ENCODE measurements at places on chromosomes 12 and 14. TPM values are rescaled to one million over a fixed set of nuclear protein-coding genes. Genes with fewer than 3 reads are reported as not detected.

- no peaks in the 10 kb centered on the region for H3K36me3 ChIP-seq
- H3K4me1 ChIP-seq, result no peaks in the 10 kb centered on the region
- DNase-seq, result no peak
These were observed 266.4 kb downstream of the LRFN5 start for GRCh38 chr14:41872931-41873685.

GRCh38 chr14:68558096-68558495 is 234.8 kb downstream of the ZFP36L1 start:
- H3K4me1 ChIP-seq, result peaks cover 30% of the 10 kb centered on the region
- H3K27me3 ChIP-seq, result no peaks in the 10 kb centered on the region
- no peak overlapping the region for H3K27ac ChIP-seq
- no peak overlapping the region for H3K4me3 ChIP-seq
- no peak for DNase-seq

DNA sequence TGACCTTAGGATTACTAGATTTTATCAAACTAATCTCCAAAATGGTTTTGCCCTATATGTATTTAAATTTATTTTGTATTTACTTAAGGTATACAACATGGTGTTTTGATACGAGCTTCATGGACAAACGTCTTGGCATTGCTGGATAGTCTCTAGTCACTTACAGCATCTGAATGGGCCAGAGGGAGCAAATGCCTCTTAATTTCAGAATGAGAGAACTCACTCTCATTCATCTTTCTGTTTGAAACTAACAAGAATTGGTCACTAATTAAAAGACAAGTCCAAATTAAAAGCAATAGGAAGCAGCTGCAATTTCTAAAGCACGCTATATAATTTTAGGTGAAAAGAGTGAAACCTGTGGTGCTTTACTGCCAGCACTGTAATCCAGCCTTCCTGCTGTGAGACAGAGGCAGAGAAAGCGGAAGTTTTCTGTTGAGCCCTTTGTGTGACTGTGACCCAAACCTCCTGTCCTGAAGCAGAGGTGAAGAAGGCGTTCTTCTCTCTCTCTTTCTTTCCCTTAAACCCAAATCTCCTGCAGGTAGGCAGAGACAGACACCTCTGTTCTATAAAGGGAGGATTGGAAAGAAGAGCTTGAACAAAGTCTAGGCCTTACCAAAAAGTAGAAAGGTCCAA is 184.6 kb upstream of the NAV3 start:
- no peaks in the 10 kb centered on the region for H3K4me1 ChIP-seq
- DNase-seq, result no peak
- no peak overlapping the region for H3K4me3 ChIP-seq
- no peak overlapping the region for H3K27ac ChIP-seq

DNA sequence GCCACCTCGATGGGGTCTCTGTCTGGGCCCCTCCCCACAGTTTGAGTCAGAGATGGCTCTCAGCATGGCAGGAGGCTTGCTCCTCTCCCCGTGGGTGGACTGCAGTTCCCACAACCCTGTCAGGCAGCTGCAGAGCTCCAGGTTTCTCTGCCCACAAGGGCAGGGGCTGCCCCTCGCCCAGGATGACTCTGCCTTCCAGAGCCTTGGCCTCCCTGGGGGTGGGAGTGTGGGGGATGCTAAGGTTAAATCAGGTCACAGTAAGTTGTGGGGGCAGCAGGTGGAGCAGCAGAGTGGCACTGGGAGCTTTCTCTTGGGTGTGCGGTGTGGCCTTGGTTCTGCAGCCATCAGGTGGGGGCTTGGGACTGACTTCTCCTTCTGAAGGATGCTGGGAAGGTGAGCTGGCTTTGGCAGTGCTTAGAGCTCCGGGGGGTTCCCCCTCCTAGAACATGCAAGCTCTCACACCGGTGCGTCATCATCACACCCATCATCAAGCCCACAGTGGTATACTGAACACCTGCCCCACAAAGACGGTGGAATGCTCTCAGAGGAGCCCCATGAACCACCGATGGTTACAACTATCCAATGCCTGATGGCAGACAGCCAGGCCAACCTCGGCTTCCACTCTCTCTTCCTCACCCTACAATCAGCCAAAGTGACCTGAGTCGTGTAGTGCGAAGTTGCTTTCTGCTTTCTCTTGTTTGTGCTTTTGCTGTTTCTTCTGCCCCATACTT is 39.7 kb downstream of the ERH start:
- H3K4me3 ChIP-seq, result no peak overlapping the region
- no peak overlapping the region for H3K27ac ChIP-seq
- no peak for DNase-seq
- H3K4me1 ChIP-seq, result no peaks in the 10 kb centered on the region
- no peaks in the 10 kb centered on the region for H3K36me3 ChIP-seq

DNA sequence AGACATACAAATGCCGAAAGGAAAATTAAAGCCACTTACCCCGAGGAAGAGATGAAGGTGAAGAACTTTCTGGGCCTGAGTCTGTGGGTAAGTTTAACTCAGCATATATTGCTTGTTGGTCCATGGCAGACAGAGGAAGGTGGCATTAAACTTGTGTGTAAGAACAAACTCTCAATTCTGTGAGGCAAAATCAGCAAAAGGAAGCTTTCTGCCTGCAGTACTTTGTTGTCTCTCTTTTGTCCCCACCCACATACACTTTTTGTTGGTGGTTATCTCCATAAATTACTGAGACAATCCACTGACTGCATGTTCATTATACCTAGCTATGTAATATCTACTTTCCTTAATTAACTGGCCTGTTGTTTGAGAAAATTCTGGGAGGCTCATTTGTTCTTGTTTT is at the start of gene KLRB1:
Gene KLRB1 (minus strand): TSS at position 201 of the 400 bp plus-strand sequence. CDS start 77 bp downstream, at position 124.
- H3K27me3 ChIP-seq, result no peaks in the 10 kb centered on the region
- no peaks in the 10 kb centered on the region for H3K36me3 ChIP-seq
- no peaks in the 10 kb centered on the region for H3K4me1 ChIP-seq
- DNase-seq, result no peak
- no peak within 1 kb of the TSS for H3K27ac ChIP-seq

DNA sequence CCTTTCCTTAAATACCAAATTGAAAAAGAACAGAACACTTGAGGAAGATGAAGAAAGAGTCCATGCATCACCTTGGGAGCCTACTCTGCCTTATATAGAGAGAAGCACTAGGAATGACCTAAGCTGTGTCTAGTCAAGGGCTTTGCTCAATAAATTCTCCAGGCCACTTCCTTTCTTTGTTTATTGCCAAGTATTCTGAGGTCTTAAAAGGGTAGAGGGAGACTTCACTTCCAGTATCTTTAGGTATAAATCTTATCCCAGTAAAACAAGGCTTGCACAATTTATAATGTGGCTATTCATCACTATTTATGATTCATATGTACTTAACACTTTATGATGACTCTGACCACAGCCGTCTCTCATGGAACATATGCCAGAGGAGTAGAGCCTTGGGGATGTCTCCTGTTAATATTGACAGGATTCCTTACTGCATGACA is 85.1 kb upstream of the ARHGAP5 start:
- no peaks in the 10 kb centered on the region for H3K27me3 ChIP-seq
- H3K36me3 ChIP-seq, result no peaks in the 10 kb centered on the region
- H3K4me3 ChIP-seq, result no peak overlapping the region
- peak; percentile 59 for DNase-seq
- no peak overlapping the region for H3K27ac ChIP-seq
- peaks cover 16% of the 10 kb centered on the region for H3K4me1 ChIP-seq

- DNase-seq, result no peak
- no peak overlapping the region for H3K27ac ChIP-seq
- H3K4me3 ChIP-seq, result no peak overlapping the region
- no peaks in the 10 kb centered on the region for H3K27me3 ChIP-seq
- H3K4me1 ChIP-seq, result no peaks in the 10 kb centered on the region
These were observed 60.6 kb downstream of the SPRING1 start for GRCh38 chr12:116677202-116677661.

DNA sequence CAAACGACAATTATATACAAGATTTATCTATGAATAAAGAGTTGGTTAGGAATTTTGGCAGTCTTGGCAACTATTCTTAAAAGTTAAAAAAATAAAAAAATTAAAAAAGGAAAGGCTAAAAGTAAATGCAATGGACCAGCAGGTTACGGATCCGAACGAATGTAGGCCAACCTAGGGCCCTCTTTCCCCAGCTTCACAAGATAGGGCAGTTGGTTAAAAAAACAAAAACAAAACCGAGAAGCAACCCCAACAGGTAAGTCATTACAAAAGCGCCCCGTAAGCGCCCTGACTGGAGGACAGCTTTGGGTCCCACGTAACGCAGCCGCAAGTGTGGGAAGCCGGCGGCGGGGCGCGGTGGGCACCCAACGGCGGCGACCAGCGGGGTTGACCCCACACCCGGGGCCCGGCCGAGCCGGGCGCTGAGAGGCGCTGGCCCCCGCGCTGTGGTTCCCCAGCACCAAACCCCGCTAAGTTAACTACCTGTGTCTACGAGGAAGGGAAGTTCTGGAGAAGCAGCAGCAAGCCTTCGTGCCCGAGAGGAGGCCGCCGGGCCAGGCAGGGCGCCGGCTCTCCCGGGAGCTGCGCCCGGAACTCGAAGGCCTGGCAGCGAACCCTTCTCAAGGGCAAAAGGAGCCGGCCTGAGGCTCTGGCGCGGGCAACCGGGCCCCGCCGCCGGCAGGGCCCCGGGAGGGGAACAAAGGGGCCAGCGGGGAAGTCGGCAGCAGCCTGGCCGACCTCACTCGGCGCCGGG is 882 bp downstream of the HECTD1 start:
- H3K36me3 ChIP-seq, result peaks cover 1% of the 10 kb centered on the region
- peaks cover 5% of the 10 kb centered on the region for H3K4me1 ChIP-seq
- H3K27ac ChIP-seq, result peak overlapping the region; percentile 94
- no peak for DNase-seq
- no peaks in the 10 kb centered on the region for H3K27me3 ChIP-seq
- H3K4me3 ChIP-seq, result peak overlapping the region; percentile 90

GRCh38 chr12:97757481-97758193 is 295.0 kb downstream of the RMST start:
- DNase-seq, result no peak
- H3K4me3 ChIP-seq, result no peak overlapping the region
- H3K36me3 ChIP-seq, result no peaks in the 10 kb centered on the region
- H3K27ac ChIP-seq, result no peak overlapping the region

- no peak overlapping the region for H3K4me3 ChIP-seq
- no peak for DNase-seq
- no peak overlapping the region for H3K27ac ChIP-seq
- no peaks in the 10 kb centered on the region for H3K36me3 ChIP-seq
- no peaks in the 10 kb centered on the region for H3K4me1 ChIP-seq
These were observed 104.6 kb downstream of the EFCAB11 start for GRCh38 chr14:89849931-89850330.

- DNase-seq, result no peak
- no peak overlapping the region for H3K27ac ChIP-seq
These were observed 1424.9 kb downstream of the LRFN5 start for GRCh38 chr14:43031598-43031997.

GRCh38 chr14:103560691-103561090 is 1.8 kb downstream of the BAG5 start:
- no peak for DNase-seq

DNA sequence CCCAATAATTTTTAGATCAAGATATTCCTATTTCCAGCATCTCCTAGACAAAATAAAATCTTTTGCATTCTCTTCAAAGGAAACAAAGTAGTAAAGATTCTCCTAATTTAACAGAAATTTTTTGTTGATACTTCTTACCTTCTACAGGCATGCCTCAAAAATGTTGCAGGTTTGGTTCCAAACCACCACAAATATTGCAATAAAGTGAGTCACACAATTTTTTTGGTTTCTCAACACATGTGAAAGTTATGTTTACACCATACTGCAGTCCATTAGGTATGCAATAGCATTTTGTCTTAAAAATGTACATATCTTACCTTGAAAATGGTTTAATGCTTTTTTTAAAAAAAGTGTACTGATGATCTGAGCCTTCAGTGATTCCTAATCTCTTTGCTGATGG is 65.6 kb upstream of the USP15 start:
- no peaks in the 10 kb centered on the region for H3K36me3 ChIP-seq
- DNase-seq, result peak; percentile 13
- peaks cover 31% of the 10 kb centered on the region for H3K4me1 ChIP-seq
- H3K4me3 ChIP-seq, result no peak overlapping the region

DNA sequence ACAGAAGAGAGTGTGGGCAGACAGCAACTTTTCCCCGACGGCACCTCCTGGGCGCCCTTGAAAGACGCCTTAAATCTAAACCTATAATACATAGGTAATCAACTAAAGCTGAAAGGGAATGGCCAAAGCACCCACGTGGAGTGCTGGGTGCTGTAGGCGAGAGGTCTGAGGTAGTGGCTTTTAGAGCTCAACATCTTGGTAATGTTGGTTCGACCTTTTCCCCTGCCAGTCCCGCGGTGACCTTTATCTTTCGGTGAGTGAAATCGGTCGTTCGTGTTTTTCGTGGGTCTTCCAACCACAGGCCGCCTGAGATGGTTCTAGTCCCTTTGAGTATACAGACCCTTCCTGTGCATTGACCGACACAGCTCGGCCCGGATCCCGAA is 9.1 kb downstream of the OR6S1 start:
- peak overlapping the region; percentile 80 for H3K4me3 ChIP-seq
- peaks cover 19% of the 10 kb centered on the region for H3K4me1 ChIP-seq
- H3K27me3 ChIP-seq, result no peaks in the 10 kb centered on the region

DNA sequence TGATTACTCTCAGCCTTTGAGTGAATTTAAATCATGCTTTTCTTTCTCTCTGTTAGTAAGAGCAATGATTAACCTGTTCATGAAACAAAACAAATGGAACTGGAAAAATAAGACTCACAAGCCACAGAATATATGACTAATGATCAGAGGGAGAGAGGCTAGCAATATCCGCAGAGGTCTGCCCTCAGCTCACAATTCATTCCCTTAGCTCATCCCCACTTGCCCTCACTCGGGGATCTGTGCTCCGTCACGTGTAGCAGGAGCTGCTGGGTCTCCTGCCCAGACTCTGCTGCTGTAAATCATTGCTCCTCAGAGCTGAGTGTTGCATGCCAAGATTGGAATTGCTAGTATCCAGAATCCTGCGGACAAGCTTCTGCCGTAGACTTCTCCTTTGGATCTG is 53.1 kb upstream of the GNG2 start:
- no peak overlapping the region for H3K4me3 ChIP-seq
- H3K27me3 ChIP-seq, result no peaks in the 10 kb centered on the region
- no peak for DNase-seq
- no peak overlapping the region for H3K27ac ChIP-seq
- H3K36me3 ChIP-seq, result no peaks in the 10 kb centered on the region

GRCh38 chr12:129328235-129328634 is 475.0 kb downstream of the GLT1D1 start:
- H3K36me3 ChIP-seq, result no peaks in the 10 kb centered on the region
- no peaks in the 10 kb centered on the region for H3K27me3 ChIP-seq
- H3K4me1 ChIP-seq, result no peaks in the 10 kb centered on the region
- no peak overlapping the region for H3K4me3 ChIP-seq
- no peak overlapping the region for H3K27ac ChIP-seq

LTBR gene
- polyA plus RNA-seq, result 101 TPM

RPL10L gene
- not detected for polyA plus RNA-seq

VRTN gene
- polyA plus RNA-seq, result not detected

TDRD9 gene
- 0.10 TPM for polyA plus RNA-seq

KLRK1 gene
- polyA plus RNA-seq, result not detected

SOX5 gene
- polyA plus RNA-seq, result not detected

TSPAN11 gene
- polyA plus RNA-seq, result not detected

ACSM4 gene
- not detected for polyA plus RNA-seq

AICDA gene
- not detected for polyA plus RNA-seq

TGFB3 gene
- polyA plus RNA-seq, result 1.1 TPM

KCNC2 gene
- polyA plus RNA-seq, result not detected

KERA gene
- polyA plus RNA-seq, result not detected
